Stimulated activated CD8-positive, alpha-beta memory T cell treated with anti-CD3 and anti-CD28 coated beads, Interleukin-15, amount 100 ng/mL, for 1 hour (primary cell): ENCODE measurements at places on chromosomes 3 and 15.

- no peak for DNase-seq
Observed at GRCh38 chr15:51876169-51876568, 46.7 kb downstream of the TMOD3 start.

- no peak for DNase-seq
Observed at GRCh38 chr15:81152339-81152738, 18.3 kb downstream of the CFAP161 start.

DNA sequence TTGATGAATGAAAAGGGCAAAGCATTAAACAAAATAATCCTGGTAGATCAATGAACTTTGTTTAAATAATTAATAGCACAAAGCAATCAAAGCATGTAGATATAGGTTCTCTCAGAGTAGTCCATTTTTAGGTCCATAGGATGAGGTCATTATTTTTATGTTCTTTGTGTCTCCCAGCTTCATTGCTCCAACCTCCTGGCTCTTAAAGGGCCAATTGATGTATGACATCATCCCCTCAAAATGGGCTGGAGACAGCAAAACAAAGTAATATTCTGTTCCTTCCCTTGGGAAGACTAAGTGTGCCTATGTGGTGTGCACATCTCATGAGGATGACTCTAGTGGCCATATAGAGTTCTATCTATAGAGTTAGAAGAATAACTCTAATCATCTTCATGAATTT is 49.5 kb downstream of the HMG20A start:
- no peak for DNase-seq

GRCh38 chr3:18428991-18429745 is 4.0 kb upstream of the SATB1 start:
- DNase-seq: no peak

DNA sequence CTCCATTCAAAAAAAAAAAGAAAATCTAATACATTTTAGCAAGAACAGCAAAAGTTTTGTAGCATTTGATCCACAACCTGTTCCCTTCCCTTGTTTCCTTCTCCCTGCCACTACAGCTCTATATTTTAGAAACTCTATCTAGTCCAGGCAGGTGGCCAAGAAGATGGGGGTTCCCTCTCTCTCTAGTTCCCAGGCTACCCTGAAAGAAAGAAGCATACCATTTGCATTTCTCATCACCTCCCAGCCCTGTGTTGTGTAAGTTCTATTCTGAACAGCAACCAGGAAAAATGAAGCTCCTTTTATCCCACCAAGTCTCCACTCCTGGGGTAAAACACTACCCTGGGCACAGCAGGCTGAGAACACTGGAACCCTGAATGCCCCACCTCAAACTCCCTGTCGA is 100.0 kb downstream of the PCCB start:
- no peak for DNase-seq

DNA sequence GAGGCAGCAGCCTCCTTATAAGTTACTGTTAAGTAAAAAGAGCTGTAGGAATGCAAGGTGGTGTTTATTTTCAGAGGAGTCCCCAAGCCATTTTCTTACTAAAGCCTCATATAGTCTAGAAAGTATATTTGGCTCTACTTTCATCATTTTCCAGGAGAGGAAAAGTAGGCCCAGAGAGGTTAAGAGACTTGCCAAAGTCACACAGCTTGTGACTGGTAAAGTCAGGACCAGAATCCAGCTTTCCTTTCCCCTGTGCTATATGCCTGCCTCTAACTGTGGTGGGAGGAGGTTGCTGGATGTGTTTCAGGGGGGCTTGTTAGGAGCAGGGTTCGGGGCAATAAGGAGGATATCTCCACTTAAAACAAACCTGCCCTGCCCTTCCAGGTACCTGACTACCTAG is 7.2 kb upstream of the OGG1 start:
- DNase-seq: no peak

GRCh38 chr3:161028555-161029153 is 76.5 kb downstream of the B3GALNT1 start:
- DNase-seq: no peak
